Peyer's patch (tissue), 4 donors: ENCODE measurements at places on chromosomes 16 and 17. TPM values are rescaled to one million over a fixed set of nuclear protein-coding genes. Genes with fewer than 3 reads are reported as not detected.

DNA sequence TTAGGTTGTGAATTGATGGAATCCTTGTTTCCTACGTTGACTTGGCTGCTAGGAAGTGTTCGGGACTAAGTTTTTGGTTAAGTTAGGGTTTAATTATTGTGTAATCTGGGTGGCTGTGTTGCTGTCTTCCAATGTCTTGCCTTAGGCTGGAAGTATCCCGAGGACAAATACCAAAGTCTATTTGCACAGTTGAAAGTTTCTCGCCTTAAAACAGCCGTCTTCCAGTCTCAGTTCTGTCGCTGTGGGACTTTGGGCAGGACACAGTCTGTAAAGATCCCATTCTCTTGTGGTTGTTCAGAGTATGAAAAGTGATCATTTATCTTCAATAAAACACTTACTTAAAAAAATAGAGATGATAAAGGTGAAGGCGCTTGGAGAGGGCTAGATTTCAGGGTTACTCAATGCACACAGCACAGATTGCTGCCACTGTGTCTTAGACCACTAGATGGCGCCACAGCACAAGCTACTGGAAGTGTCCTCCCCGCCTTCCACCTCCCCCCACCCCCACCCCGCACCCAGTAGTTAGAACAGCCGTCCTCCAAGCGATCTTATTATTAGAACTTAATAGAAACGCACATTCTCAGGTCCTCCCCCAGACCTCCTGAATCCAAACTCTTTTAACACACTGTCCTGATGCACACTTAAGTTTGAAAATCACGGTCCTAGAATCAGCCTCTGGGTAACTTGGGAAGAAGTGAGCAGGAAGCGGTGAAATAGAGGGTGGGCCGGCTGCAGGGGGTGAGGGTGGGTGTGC is 45.8 kb downstream of the AKAP1 start:
- DNase-seq: peak; percentile 94

- DNase-seq: peak; percentile 53
These were observed 21.7 kb downstream of the SLC25A10 start for GRCh38 chr17:81733507-81734404.

GRCh38 chr16:11836650-11837244 is 14.6 kb downstream of the RSL1D1 start:
- DNase-seq: no peak

DNA sequence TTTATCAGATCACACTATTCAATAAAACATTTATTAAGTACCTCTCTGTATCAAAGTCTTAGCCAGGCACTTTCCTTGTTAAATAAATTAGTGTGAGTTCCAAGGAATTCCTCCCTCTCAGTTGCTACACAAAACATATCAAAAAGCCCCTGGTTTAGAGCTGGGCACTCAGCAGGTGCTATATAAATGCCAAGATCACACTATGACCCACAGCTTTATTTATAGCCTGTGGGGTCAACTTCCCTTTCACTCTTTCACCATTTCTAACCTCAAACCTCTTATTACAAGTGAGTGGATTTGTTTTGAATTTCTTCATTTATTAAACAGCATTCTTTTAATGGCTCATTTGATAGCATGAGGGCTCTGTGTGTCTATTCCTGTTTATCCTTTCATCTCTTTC is 112.6 kb upstream of the MPHOSPH6 start:
- no peak for DNase-seq

- no peak for DNase-seq
These were observed 16.8 kb upstream of the PABPN1L start for GRCh38 chr16:88883117-88883895.

- no peak for DNase-seq
These were observed 16.9 kb downstream of the NSMCE1 start for GRCh38 chr16:27251541-27252205.

GRCh38 chr17:9768381-9768934 is 22.9 kb downstream of the DHRS7C start:
- DNase-seq: no peak

- no peak for DNase-seq
These were observed 12.0 kb downstream of the MMP15 start for GRCh38 chr16:58037365-58038057.

The DRC7 gene
- total RNA-seq: not detected

The BPTF gene
- 121 TPM for total RNA-seq

The CCDC154 gene
- total RNA-seq: 0.47 TPM
